ELR (cell line): ENCODE measurements at places on chromosomes 3 and 15.

GRCh38 chr3:138060792-138061191 is 50.8 kb downstream of the CLDN18 start:
- DNase-seq = peak; percentile 29

DNA sequence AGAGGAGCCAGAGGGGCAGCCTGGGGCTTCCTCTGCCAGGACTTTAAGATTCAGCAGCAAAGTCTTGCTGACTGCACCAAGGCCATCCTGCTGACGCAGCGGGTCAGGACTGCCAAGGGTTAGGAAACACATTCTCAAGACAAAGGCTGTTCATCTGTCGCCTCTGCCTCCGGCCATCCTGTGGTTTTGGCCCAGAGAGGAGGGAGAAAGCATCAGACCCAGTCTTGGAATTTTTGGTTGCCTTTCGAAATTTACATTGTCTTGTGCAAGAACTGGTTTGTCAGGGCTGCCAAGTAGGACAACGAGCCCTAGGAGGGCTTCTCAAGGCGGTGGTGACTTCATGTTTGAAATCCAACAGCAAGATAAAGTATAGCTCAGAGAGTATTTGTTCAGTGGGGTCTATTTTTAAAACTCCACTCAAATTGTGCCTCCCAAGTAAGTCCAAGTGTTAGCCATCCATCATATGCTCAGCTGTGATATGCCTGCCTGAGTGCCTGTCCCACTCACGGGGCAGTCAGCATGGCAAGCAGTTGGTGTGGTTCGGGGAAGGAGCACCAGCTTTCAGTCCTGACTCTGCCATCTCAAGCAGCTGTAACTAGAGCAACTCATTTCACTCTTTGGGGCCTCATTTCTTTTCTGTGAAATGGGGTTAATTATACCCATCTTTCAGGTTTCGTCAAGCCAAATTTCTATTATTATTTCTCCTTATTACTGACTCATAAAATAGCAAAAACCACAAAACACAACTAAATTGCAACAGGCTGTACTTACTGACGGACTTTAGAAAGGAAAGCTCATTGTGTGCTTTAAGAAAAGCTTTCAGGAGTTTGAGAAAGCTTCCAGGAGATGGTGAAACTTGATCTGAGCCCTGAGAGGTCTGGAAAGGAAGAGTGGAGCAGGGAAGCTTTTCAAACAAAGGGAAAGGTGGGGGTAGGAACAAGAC is 42.4 kb upstream of the RHO start:
- peak; percentile 97 for DNase-seq

GRCh38 chr3:119594066-119594465 is 3.6 kb upstream of the PLA1A start:
- DNase-seq = no peak

DNA sequence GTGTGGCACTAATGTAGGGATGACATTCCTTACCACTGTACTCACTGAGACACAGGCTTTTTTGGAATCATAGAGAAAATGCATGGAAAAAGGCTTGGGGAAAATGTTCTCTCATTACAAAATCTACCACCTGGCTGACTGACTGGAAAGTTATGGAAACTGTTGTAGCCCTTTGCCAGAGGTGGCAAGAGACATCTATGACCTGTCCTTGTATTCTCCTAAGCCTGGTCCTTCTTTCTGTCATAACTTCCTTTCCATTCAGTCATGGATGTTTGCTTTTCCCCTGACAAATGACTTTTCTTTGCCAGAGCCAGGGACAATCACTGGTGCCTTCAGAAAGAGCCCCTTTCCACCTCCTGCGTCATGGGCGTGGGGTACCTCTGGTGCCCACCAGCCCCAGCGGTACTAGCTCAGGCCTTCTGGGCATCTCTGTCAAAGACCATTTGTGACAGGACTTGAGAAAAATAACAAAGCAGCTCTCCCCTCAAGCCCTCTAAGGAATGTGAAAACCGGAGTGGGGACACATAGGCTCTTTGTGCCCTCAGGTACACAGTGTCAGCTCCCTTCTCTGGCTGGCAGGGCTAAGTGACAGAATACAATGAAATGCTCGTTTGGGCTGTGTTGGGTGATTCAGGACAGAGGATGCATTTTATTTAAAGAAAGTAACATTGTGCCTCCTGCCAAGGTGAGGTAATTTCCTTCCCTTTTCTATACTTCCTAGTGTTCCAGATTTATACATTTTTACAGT is 381.1 kb upstream of the RASGRP1 start:
- no peak for DNase-seq
